Mammary epithelial cell (primary cell): ENCODE measurements at places on chromosomes 4 and X. TPM values are rescaled to one million over a fixed set of nuclear protein-coding genes. Genes with fewer than 3 reads are reported as not detected.

DNA sequence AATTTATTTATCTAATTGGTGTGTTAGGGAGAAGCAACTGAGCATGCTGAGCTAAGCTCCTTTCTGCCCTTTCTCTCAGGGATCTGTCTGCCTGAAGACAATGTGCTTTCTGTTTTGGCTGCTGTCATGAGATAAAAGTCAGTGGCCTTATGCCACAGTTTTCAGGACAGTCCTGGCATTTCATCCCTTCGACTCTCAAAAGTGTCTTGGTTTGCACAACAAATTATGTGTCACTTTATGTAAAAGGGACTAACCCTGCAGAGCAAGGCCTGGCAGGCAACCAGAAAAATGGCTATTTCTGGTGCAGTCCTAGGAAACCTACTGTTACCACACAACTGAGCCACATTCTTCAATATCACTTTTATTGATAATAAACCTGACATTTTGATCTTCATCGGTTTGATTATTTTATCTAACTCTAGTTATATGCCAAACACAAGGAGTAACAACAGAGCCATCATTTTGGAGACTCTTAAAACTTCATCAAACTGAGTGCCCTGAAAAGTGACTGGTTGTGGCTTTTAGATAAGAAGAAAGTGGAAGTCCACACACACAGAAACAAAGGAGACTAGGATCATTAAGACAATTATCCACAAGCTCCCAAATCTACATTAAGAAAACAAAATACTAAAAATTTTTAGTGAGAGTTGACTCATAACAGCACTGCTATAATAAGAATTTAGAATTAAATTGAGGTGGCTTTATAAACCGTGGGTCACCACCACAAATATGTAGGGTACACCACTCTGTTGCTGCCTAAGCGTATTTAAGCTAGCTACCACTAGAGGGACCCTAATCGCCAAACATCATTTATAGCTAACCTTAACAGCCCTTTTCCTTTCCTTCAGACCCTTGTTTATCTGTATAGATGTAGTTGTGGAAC is 95.9 kb upstream of the PTPN13 start:
- DNase-seq: peak; percentile 40

- no peak for DNase-seq
These were observed 67.6 kb upstream of the GPR101 start for GRCh38 chrX:137101273-137101990.

NUDT10 gene
- 5.3 TPM for total RNA-seq

DNA sequence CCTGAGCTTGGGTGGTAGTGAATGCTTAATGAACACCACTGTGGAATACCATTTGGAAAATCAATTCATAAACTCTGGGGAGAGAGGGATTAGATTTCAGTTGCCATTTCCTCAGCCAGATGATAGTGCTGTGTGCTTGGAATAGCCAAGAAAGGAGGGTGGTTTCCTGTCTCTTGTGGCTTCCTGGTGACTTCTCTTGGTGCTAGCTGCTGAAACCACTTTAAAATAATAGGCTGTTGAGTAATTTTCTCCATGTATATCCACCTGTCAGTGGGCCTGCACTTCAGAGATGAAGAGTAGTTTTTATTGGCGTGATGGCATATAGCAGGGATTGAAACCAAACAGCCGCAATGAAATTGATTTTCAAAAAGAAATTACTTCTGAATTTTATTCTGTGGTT is 11.8 kb downstream of the EDA start:
- no peak for DNase-seq

GRCh38 chr4:23384741-23385140 is 505.1 kb downstream of the PPARGC1A start:
- no peak for DNase-seq

GLA gene
- total RNA-seq: 13.4 and 28.8 TPM in 2 replicates

GRCh38 chr4:126247409-126247808 is 932.7 kb downstream of the FAT4 start:
- no peak for DNase-seq
